NB4 (cell line): ENCODE measurements at places on chromosomes 7 and 10.

DNA sequence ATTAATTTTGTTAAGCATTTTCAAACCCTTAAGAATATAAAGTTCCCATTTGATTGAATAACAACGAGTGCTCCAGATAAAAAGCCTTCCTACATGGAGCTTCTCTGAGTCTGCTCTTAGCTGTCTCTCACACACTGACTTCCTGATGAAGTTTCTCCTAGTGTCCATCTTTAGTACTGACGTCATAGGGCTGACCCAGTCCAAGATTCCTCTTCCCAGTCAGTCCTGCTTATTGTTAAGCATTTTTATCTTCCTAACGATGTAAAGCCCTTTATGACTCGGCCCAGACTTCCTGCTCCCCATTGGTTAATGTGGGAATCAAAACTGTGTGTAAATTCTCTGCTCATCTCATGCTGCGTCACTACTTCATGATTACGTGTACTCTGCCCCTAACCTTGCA, 398.8 kb downstream of the TFEC start:
- no peak for DNase-seq

GRCh38 chr7:26343837-26344236, 52.2 kb downstream of the SNX10 start:
- DNase-seq, result no peak

- peak; percentile 78 for DNase-seq
Observed at GRCh38 chr10:70549962-70550458, 52.5 kb downstream of the PRF1 start.

DNA sequence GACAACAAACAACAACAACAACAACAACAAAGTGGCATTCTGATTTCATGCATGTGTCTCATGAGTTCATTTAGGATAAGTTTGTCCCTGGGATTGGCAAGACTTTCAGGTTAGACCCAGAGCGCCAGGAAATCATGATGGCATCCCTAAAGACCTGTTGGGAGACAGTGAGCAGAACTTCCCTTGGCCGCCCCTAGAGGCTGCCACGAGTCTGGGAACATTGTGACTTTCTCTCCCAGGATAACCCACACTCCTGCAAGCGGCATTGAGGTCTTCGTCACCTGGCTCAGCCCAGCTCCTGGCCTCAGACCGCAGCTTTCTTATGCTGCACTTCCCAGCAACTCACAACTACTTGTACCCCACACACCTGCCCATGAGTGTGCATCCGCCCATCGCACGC, 80.5 kb upstream of the RNF32 start:
- DNase-seq, result peak; percentile 23

DNA sequence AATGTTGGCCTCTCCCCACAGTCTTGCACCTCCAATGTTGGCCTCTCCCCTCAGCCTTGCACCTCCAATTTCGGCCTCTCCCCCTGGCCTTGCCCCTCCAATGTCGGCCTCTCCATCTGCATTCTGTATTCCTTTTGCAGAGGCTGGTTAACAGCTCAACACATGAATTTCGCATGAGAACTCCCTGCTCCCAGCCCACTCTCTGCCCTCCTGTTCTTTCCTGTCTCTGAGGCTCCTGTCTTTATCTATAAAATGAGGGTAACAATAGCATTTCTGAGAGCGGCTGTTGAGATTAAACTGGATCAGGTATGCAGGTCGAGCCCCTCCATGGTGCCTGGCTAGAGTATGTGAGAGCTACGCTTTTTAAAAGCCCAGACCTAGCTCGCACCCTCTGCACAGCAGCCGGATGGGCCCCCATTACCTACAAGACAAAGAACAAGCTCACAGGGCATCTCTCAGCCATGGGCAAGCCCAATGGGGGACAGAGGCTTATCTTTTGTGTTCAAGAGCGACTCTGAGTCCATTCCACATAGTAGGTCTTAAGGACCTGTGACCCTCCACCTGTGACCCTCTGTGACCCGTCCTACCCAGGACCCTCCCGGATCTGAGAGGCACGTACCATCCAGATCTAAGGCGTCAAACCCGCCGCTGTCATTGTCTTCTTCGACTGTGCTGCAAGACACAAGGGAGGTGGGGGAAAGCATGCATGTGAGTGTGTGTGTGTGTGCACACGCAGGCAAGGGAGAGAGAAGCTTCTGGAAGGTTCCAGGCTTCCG, 82.2 kb upstream of the GNA12 start:
- DNase-seq, result no peak

DNA sequence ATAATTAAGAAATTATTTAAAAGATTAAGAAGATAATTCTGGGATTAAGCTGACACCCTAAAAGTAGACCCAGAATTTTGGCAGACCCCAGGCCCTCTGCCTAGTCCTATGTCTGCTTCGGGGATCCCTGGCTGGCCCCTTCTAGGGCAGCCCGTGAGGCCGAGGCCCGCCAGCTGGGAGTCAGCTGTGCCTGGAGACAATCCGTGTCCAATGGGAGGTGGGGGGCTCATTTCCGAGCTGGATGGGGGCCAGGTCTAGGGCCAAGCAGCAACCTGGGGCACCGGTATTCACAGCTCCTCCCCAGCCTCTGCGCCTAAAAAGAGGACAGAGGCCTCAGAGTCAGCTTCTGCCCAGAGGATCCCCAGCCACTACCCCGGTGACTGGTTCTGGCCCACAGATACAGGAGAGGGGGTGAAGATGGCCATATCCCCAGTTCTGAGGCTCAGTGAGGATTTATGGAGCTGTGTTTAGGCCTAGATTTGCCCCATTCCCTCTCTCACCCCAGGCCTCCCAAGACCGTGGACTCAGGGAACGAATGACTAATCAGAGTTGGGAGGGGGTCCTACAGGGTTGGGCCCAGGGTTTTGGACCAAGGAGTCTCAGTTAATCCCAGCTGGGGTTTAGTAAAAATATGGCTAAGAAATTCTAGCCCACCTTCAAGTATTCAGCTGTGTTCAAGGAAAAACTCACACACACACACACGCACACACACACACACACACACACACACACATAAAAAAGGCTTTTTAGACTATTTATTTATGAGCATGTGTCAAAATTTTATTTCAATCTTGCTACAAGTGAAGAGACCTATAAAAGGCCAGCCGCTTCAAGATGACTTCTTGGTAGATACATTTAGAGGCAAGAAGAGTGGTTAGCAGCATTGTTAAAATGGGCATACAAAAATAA, 37.4 kb upstream of the LBX1 start:
- DNase-seq, result no peak

DNA sequence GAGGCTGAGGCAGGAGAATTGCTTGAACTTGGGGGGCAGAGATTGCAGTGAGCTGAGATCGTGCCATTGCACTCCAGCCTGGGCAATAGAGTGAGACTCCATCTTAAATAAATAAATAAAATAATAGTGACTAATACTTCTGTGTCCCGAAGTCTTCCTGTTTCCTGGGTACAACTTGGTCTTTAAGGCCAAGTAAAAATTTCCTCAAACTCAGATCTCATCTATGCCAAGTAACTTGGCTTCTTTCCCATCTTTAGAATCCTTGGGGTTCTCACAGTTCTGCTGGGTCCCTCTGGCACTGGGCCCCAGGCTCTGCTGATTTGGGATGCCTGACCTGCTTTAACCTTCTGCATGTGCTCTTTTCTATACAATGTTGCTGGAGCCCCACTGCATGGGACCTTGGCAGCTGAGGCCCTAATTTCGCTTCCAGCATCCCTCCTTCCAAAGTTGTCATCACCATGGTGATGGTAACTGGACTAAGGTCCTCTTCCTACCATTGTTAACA, 22.7 kb upstream of the AKR1B10 start:
- DNase-seq, result no peak

- peak; percentile 70 for DNase-seq
Observed at GRCh38 chr10:48444266-48444665, 137.8 kb downstream of the MAPK8 start.

GRCh38 chr10:48999346-48999745, 59.7 kb upstream of the LRRC18 start:
- DNase-seq, result no peak

DNA sequence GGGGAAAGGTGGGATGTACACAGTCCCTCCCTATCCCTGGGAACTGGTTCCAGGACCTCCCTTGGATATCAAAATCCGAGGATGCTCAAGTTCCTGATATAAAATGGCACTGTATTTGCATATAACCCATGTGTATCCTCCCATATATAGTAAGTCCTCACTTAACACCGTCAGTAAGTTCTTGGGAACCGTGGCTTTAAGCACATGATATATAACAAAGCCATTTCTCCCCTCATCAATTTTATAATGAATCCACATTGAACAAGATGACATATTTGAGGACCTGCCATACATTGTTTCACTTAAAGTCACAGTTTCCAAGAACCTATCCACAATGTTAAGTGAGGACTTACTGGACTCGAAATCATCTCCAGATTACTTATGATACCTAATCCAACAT, 5.4 kb downstream of the CRYGN start:
- DNase-seq, result no peak

- DNase-seq, result no peak
Observed at GRCh38 chr7:157544980-157545680, 208.3 kb downstream of the DNAJB6 start.

DNA sequence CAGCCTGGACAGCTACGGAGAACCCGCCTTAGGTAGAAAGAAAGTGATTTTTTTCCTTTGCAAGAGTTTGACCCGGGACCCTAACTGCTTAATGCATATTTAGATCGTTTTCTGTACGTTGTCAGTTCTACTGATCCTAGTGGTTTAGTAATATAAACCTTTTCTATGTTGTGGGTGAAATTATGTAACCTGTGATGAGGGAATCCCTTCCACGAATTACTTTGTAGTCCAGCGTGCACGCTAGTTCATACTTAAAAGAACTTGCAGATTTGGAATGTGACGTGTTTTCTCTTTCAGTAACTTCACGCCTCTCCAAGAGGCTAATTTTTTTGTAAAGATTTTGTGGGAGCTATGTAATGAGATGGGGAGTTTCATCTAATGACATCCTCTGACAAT, 705 bp downstream of the SLF2 start:
- DNase-seq, result no peak

- DNase-seq, result no peak
Observed at GRCh38 chr10:128384831-128385230, 258.6 kb upstream of the MKI67 start.

- no peak for DNase-seq
Observed at GRCh38 chr7:29046978-29047377, 88.8 kb upstream of the TRIL start.

- DNase-seq, result no peak
Observed at GRCh38 chr7:135964791-135965190, 12.4 kb downstream of the MTPN start.

DNA sequence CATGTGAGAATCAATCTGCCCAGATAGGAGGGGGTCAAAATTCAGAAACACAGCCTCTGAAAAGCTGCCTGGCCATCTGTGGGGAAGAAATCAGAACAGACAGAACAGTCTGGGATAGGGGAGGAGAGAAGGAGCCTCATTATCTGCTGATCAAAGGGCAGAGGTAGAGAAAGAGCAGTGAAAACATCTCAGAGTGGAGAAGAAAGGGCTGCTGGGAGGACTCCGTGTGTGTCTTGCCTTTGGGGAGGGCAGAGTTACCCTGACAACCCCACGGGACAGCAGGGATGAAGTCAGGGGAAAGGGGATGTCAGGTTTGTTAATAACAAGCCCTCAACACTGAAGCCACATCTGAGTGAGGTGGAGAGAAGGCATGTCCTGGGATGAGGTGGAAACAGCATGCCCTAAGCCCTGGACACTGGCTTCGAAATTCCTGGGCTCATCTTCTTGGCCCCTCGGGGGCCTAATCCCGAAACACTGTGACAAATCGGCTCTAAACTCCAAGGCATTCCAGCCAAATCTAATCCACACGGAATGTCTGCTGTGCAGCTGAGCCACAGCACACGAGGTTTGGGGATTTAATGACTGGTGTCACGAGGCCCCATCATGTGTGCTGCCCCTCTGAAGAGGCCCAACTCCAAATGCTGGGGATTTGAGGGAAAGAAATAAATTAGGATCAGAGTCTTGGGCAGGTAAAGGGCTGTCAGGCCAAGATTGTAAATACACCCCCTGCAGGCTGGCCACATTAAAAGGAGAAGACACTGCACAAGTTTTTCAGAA, 82.8 kb upstream of the FGFR2 start:
- no peak for DNase-seq

DNA sequence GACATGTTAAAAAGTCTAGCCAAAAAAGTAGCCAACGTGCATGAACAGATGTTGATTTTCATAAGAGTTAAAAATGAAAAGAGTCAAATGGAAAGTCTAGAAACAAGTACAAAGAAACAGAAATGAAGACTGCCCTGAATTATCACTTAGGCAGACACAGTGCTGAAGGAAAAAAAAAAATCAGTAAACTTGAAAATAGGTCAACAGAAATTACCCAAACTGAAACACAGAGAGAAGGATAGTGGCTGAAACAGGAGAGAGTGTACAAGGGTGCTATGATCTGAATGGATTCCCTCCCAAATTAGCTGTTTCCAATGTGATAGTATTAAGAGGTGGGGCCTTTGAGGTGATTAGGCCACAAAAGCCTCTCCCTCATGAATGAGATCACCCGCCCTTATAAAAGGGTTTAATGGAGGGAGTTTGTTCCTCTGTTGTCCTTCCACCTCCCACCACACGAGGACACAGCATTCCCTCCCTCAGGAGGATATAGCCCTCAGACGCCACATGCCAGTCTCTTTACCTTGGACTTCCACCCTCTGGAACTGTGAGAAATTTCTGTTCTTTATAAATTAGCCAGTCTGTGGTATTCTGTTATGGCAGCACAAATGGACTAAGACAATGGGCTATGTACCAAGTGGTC, 249.7 kb downstream of the AHR start:
- no peak for DNase-seq

- no peak for DNase-seq
Observed at GRCh38 chr7:47145186-47145725, 436.7 kb downstream of the TNS3 start.

DNA sequence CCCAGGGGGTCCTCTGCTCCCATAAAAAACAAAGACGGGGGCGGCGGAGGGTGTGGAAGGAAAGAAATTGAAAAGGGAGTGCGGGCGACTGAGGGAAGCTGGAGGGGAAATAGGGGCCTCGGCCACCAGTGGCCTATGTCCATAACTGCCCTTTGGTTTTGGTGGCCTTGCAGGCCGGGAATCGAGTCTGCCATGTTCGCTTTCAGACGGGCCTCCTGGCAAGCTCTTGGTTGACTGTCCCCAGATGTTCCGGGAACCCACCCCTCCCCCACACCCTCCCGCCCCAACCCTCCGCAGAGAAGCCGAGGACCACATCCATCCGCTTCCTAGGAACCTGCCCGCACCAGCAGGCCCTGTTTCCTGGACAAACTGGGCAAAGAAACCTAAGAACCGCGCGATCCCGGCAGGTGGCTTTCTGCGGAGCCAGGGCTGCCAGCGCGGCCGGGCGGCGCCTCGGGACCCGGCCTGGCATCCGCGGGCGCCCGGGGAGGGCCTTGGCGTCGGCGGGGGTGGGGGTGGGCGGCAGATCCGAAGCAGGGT, 20.0 kb upstream of the GATA3 start:
- no peak for DNase-seq

GRCh38 chr10:48900371-48900801, 39.3 kb downstream of the LRRC18 start:
- peak; percentile 29 for DNase-seq

- DNase-seq, result no peak
Observed at GRCh38 chr7:92071032-92071431, 63.2 kb downstream of the CYP51A1 start.
